ENCODE measurements at places on chromosomes 6 and 20. TPM values are rescaled to one million over a fixed set of nuclear protein-coding genes. Genes with fewer than 3 reads are reported as not detected.

The ROMO1 gene
- total RNA-seq = 382 TPM

The MDFI gene
- total RNA-seq = 42.7 TPM

The KCNK17 gene
- not detected for total RNA-seq

The NFATC2 gene
- 0.65 TPM for total RNA-seq

The LY6G6C gene
- total RNA-seq = not detected

The IMPG1 gene
- total RNA-seq = under 0.01 TPM

The SLC35D3 gene
- under 0.01 TPM for total RNA-seq

The UST gene
- 0.76 TPM for total RNA-seq

The OCSTAMP gene
- not detected for total RNA-seq

The CYP21A2 gene
- not detected for total RNA-seq

The CRIP3 gene
- not detected for total RNA-seq

The SLC26A8 gene
- not detected for total RNA-seq

The BCAS1 gene
- not detected for total RNA-seq

The C6orf120 gene
- total RNA-seq = 26.3 TPM

The CDSN gene
- total RNA-seq = not detected

The SRSF12 gene
- not detected for total RNA-seq

The MCHR2 gene
- not detected for total RNA-seq

The DUSP15 gene
- not detected for total RNA-seq

The TTLL9 gene
- total RNA-seq = not detected

Data from epithelial cell of umbilical artery (primary cell).